ENCODE measurements at places on chromosomes 4 and X.

GRCh38 chrX:118047446-118048186 lies 69.0 kb downstream of the KLHL13 start:
- no peak for DNase-seq

- peak; percentile 96 for DNase-seq
Observed at GRCh38 chrX:109840585-109840984, 107.5 kb upstream of the ACSL4 start.

DNA sequence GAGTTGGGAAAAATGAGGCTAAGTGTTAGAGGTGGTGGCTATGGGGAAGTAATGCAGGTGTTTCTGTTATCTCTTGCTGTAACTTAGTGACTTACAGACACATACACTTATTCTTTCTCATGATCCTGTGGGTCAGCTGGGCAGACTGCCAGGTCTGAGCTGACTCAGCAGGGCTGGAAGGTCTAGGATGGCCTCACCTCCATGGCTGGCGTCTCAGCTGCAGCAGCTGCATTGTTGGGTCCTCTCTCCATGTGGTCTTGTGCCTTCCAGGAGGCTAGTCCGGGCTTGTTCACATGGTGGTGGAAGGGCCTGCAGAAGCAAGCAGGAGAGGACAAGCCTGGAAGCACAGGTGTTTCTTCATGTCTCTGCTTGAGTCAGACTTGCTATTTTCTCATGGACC lies 172.7 kb downstream of the NHS start:
- DNase-seq = peak; percentile 71

- peak; percentile 89 for DNase-seq
Observed at GRCh38 chrX:74291964-74292807, 11.8 kb upstream of the ZCCHC13 start.

DNA sequence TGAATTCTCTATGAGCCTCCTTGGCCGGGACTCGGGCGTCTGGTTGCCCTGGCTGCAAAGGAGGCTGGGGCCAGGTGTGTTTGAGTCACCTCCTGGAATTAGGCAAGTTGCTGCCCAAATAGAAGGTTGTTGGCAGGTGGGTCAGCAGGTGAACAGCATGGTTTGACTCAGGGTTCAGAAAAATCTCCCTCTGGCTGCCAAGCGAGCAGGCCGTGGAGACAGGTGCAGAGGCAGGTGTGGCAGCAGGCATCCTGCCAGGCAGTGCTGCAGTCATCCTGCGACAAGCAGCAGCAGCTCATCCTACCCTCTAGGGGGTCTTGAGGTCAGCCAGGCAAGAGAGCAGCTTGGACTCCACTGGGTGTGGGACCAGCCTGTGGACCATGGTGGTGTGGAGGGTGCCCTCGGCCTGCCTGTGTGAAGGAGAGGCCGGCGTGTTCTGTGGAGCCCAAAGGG lies 8.2 kb downstream of the MSANTD1 start:
- no peak for DNase-seq

DNA sequence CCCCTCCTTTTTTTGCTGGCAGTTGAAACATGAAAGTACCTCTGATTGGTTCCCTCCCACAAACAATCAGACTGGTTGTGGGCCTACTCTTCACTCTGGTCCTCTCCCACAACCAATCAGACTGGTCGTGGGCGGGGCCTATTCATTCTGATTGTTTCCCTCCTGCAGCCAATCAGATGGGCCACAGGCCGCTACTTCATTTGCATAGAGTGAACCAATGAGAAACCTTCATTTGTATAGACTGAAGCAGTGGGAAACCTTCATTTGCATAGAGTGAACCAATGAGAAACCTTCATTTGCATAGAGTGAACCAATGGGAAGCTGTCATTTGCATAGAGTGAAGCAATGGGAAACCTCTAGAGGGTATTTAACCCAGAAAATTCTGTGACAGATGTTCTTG lies 55.2 kb downstream of the TRMT44 start:
- no peak for DNase-seq

- DNase-seq = no peak
Observed at GRCh38 chr4:177232473-177232872, 77.2 kb upstream of the NEIL3 start.

DNA sequence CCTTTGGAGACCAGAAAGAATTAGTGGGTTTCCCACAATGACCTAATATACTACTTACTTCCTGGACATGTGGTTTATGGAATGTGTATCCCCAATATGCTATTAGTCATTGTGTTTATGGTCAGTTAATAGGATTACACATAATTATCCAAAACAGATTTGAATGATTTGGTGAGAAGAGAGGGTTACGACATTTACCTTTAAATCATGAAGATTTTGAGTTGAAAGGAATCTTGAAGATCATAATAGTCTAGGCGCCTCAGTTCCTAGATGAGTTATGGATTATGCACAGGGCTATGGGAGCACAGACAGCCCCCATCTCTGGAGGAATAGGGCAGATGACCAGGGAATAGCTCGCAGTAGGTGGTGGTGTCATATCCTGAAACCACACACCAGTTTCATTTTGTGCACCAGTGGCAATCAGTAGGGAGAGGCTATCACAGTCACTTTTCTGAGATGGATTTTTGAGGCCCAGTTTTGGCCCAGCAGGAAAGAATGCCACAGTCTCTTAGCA lies 61.3 kb downstream of the SEPTIN11 start:
- peak; percentile 85 for DNase-seq

DNA sequence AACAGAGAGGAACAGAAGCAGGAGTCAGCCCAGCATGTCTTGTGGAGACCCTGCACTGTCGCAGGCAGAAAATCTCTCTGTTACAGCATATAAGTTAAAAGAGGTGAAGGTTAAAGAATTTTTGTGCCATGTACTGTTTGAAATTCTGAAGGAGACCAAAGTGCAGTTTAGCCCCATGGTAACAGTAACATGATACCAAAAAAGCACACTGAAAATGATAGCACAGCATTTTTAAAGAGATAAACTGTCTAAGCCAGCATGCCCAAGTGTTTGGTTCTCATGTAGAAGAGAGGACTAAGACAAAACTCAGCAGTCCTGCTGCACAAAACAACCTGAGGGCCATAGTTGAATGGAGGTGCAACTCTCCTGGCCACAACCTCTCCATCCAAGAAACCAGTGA lies 41.9 kb upstream of the PARM1 start:
- DNase-seq = no peak

GRCh38 chr4:113117358-113117702 lies 67.9 kb downstream of the ANK2 start:
- no peak for DNase-seq

- no peak for DNase-seq
Observed at GRCh38 chrX:154517101-154517781, 1.2 kb upstream of the FAM3A start.

GRCh38 chr4:43690116-43690515 lies 758.5 kb downstream of the KCTD8 start:
- DNase-seq = no peak

GRCh38 chrX:23662187-23662586 lies 5.1 kb upstream of the PRDX4 start:
- DNase-seq = no peak

DNA sequence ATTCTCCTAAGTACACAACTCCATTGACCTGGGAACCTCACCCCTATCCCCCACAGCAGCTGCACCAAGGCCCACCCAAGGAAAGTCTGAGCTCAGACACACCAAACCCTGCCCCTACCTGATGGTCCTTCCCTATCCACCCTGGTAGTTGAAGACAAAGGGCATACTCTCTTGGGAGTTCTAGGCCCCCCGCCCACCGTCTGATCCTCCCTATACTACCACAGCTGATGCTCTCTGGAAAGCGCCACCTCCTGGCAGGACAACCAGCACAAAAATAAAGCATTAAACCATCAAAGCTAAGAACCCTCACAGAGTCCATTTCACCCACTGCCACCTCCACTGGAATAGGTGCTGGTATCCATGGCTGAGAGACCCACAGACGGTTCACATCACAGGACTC lies 83.6 kb downstream of the ANAPC10 start:
- no peak for DNase-seq

- peak; percentile 47 for DNase-seq
Observed at GRCh38 chrX:136694431-136695087, 46.6 kb downstream of the CD40LG start.

- DNase-seq = peak; percentile 30
Observed at GRCh38 chr4:48756689-48757220, 23.3 kb downstream of the FRYL start.

DNA sequence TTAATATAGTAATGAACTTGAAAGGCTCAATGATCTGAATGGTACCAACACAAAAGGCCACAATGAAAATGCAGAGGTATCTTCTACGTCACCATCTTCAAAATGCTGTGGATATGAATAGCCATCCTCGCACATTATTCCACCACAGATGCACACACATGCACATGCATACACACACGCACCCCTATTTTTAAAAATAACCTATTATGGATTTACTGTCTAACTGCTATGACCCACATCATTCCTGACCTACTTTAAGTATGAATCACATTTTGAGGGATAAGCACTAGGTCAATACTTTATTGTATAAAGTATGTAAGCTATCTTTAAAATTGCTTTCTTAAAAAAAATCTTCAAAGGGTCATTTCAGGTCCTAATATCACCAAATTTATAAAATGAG lies 24.4 kb upstream of the CORIN start:
- DNase-seq = peak; percentile 81

DNA sequence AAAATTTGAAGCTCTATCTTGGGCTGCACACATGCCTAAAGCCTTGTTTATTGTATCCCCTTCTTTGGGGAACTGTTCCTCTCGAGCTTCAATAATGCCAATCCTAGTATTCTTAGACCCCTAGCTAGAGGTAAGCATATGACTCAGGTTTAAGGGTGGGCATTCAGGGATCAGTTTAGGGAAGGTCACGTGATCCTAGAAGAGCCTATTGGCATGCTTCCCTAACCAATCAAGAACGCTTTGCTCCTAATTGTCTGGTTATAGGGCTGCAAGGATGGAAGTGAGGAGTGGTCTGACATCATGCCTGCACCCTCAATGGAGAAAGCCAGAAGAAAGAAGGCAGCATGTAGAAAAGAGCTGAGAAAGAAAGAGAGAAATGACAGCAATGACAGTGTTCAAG lies 46.9 kb downstream of the TLR10 start:
- DNase-seq = no peak

DNA sequence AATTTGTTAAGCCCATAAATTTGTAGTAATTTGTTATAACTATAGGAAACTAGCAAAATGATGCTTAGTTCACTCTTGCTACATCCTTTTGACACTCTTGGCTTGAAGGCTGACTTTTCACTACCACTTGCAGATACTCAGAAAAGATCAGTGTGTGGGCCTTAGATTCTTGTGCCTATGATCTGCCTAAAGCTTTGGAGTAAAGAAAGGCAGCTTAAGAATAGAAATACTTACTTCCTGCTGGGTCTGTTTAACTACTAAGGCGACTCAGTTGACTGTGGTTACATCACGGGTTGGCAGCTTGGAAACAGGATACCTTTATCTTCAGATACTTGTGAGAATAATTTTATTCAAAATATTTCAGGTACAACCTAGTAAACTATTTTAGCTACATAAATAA lies 201.4 kb upstream of the FMR1 start:
- DNase-seq = no peak

DNA sequence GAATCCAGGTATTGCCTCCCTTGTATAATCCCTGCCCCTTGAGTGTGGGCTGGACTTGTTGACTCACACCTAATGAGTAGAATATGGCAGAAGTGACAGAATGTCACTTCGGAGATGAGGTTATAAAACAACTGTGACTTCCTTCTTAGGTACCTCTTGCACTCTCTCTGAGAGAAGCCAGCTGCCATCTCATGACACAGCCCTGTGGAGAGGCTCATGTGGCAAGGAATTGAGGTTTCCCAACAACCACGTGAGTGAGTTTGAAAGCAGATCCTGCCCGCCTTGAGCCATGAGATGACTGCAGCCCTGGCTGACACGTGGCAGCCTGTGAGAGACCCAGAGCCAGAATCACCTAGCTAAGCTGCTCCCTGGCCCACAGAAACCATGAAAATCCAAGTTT lies 13.5 kb downstream of the ASB11 start:
- peak; percentile 5 for DNase-seq

- peak; percentile 39 for DNase-seq
Observed at GRCh38 chrX:68183612-68184214, 249.6 kb downstream of the OPHN1 start.

DNA sequence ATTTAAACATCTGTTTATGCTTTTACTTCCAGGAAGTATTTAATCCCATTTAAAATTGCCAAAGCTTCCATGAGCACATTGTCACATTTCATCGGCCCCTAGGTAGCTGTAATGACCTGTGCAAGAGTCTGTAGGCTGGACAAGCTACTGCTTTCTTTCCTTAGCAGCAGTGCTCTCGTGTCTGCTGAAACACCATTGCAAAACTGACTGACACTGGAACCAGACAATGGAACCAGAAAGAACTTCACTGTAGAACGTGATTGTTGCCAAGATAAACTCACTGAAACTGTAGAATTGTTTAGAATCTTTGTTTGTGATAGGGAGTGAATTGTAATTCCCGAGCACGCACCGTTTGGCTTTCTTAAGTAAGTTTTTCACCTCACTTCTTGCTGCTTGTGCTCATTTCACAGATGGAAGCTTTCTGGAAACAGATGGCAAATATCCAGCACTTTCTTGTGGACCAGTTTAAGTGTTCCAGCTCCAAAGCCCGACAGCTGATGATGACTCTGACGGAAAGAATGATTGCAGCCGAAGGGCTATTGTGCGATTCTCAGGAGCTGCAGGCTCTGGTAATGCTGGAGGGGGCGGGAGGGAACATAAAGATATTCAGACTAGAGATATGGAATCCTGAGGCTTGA lies 36.9 kb downstream of the EVC start:
- peak; percentile 92 for DNase-seq

DNA sequence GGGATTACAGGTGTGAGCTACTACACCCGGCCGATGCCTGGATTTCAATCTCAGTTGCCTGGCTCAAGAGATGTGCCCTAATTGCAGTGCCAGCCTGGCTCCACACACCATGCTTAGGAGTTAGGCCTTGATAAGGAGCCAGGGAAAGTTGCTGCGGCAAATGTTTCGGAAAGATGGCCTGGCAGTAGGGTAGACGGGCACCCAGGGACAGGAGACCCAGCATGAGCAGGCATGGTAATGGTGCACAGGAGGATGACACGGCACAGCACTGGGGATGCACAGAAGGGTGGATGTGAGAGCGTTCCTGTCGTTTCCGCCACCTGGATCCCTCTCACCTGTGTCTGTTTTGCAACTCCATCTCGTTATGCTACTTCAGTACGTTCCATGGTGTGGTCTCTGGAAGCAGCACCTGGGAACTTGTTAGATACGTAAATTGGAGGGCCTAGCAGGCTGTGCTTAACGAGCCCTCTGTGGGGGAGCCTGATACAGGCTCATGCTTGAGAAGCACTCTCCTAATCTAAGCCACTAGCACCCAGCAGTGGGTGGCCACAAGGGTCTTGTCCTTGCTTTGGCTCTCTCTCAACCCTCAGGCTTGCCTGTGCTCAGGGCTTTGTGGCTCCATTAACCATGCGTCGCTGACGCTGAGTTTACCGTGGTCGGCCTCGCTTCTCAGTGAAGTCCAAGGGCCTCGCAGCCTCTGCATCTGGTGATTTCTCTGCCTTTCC lies 20.3 kb downstream of the RNF4 start:
- no peak for DNase-seq

- DNase-seq = no peak
Observed at GRCh38 chrX:149469406-149469805, 35.7 kb downstream of the IDS start.

- DNase-seq = peak; percentile 20
Observed at GRCh38 chrX:41759817-41760216, 35.8 kb downstream of the GPR82 start.

GRCh38 chr4:109552237-109552636 lies 7.8 kb upstream of the MCUB start:
- DNase-seq = no peak

- peak; percentile 72 for DNase-seq
Observed at GRCh38 chrX:34629572-34629971, 27.5 kb downstream of the TMEM47 start.

GRCh38 chr4:47624031-47624441 lies 139.0 kb downstream of the ATP10D start:
- DNase-seq = peak; percentile 94
